ENCODE measurements at places on chromosomes 11 and 22.

GRCh38 chr11:11513422-11513821 is 108.4 kb downstream of the GALNT18 start:
- DNase-seq = no peak

- DNase-seq = no peak
Observed at GRCh38 chr11:12534549-12534948, 139.7 kb upstream of the TEAD1 start.

DNA sequence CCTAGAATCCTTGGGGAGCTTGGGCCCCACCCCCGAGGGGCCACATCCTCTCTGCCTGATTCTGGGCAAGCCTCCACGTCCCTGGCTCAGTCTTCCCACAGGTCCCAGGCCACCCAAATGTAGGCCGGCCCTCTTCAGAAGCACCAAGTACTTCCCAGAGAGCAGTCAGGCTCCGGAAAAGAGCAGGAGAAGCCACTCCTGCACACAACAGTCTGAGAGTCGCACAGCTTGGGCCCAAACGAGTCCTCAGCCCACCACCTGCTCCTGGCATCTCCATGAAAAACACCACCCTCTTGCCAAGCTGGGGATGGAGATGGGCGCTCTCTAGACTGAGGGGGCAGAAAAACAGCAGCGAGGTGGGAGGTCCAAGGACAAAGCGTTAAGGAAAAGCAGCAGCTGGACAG is 15.4 kb downstream of the EHD1 start:
- no peak for DNase-seq

- DNase-seq = no peak
Observed at GRCh38 chr11:43955381-43956118, 13.1 kb downstream of the C11orf96 start.

- DNase-seq = no peak
Observed at GRCh38 chr11:77172666-77172982, 44.6 kb downstream of the MYO7A start.
